ENCODE measurements at places on chromosomes 3 and 15.

DNA sequence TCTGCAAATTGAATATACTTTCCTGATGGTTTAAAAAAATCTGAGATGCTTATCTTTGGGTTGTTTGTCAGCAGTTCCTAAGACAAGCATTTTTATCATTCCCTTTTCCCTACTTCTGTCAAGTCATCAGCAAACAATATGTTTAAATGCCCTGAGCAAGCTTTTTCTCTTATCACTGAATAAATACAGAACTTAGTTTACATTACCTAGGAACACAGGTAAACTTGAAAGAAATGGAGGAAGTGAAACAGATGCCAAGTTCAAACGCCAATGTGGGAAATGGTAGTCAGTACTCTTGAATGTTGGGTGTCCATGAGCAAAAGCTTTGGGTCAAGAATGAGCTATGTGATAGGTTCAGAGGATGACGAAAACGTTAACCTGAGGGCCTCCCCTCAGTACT is 17.2 kb upstream of the TCAIM start:
- DNase-seq, result no peak

DNA sequence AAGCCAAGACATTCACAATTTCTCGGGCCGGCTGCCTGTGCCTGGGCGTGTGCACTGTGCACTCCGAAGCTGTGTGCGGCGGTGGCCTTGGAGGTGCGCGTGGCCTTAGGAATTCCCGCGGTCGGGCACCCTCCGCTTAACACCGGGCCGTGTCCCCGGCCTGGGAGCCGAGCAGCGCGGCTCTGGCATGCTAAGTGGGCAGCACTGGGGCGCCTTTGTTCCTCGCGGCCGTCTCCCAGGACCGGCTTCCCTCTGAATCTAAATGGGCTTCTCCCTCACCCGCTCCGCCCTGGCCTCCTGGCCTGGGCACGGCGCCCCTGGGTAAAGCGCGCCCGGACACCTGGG is 498 bp upstream of the ARNT2 start:
- DNase-seq, result no peak

DNA sequence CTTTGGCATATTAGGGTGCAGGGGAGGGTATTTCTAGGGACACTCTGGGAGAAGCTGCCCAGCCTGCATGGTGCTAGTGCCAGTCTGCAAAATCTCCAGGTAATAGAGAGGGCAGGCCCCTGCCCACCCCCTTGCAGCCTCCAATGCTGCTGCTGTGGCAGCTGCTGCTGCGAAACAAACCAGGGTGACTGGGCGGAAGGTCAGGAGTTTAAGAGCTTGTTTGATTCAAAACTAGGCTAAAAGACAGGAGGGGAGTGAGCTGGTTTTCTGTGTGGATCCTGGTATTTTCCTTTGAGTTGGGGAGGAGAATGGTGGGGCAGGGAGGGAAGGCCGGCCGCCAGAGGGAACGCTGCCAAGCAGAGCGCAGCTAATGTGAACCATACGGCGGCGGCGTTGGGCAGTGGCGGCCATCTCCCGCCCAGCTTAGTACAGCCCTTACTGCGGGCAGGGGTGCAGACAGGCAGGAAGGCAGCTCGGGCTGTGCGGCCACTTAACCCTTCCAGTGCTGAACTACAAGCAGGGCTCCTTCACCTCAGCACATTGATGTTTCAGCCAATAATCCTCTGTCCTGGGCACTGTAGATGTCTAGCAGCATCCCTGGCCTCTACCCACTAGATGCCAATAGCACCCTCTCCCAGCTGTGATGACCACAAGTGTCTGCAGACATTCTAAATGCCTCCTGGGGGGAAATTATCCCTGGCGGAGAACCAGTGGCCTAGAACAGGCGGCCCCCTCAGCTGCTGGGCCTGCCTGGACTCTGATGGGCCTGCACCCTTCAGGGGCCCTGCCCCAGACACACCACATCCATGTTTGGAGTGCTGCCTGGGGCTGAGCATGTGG is 125.7 kb downstream of the EEFSEC start:
- no peak for DNase-seq

DNA sequence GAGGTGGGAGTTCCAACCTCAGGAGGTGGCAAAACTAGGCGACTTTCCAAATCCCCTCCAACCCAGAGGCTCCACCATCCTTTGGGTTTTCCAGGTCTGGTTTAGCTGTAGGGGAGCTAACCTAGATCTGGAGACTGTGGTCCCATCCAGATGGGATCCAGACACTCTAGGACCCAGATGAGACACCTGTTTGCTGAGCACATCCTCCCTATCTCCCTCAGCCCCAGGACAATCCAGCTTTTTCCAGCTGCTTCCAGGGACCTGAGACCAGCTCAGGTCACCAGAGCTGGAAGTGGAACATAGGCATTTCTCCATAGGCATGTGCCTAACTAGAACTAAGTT is 18.2 kb downstream of the CRTAP start:
- no peak for DNase-seq

- no peak for DNase-seq
Observed at GRCh38 chr15:94059013-94059587, 172.3 kb upstream of the MCTP2 start.

- no peak for DNase-seq
Observed at GRCh38 chr3:51535146-51536019, 3.1 kb upstream of the RAD54L2 start.

- DNase-seq, result no peak
Observed at GRCh38 chr3:189952272-189952671, 168.4 kb downstream of the P3H2 start.

DNA sequence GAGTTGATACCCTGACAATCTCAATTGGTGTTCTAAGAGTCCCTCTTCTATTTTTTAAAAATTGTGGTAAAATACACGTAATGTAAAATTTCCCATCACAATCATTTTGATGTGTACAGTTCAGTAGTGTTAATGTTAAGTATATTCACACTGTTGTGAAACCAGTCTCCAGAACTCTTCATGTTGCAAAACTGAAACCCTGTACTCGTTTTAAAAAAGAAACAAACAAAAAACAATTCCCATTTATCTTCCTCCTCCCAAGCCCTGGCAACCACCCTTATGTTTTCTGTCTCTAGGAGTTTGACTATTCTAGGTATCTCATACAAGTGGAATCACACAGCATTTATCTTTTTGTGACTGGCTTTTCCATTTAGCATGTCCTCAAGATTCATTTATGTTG is 28.7 kb upstream of the ALPK3 start:
- no peak for DNase-seq

DNA sequence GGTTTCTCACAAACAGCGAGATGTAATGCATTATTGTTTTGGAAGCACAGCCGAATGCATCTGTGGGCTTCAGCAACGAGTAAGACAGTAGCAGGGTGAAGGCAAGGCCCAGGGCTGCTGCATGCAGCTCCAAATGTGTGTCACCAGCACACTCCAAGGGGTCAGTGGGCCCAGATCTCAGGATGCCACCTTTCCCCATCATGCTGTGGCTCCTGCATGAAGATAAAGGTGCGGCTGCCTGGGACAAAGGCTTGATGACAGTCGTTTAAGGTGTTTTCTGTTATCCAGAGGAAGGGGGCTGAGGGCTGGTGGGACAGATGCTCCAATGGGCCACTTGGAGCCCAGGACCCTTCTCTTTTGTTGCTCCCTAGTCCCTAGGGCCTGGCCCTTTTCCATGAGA is 13.2 kb downstream of the C3orf22 start:
- DNase-seq, result no peak

GRCh38 chr3:70806021-70806420 is 493.6 kb upstream of the MDFIC2 start:
- no peak for DNase-seq

GRCh38 chr15:92870010-92870591 is 30.0 kb upstream of the CHD2 start:
- DNase-seq, result no peak

DNA sequence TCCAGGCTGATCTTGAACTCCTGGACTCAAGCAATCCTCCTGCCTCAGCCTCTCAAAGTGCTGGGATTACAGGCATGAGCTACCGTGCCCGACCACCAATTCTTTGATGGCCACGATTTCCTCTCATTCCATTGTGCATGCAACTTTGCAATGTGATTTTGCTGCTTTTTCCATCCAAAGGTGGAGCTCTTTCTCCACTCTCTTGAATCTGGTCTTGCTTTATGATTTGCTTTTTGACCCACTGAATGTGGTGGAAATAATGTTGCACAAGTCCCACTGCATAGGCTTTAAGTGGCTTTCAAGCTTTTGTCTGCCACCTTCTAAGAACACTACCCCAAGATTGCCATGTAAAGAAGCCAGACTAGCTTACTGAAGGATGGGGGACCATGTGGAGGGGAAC is 10.6 kb downstream of the RPS27L start:
- no peak for DNase-seq

DNA sequence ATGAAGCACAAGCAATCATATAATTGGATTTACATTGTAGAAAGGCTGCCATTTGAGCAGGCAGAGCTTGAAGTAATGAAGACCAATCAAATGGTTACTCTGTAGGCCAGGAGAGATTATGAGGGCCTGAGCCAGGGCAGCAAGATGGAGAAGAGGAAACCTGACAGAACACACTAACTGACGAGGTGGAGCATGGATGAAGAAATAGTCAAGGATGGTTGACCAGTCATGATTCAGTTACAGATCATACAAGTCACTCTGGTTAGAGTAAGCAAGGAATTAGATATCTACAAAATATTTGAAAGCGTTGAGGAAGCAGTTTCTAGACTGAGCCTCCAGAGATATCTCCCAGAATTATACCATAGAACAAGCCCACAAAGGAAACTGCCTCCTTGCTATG is 101.8 kb upstream of the THSD4 start:
- no peak for DNase-seq

DNA sequence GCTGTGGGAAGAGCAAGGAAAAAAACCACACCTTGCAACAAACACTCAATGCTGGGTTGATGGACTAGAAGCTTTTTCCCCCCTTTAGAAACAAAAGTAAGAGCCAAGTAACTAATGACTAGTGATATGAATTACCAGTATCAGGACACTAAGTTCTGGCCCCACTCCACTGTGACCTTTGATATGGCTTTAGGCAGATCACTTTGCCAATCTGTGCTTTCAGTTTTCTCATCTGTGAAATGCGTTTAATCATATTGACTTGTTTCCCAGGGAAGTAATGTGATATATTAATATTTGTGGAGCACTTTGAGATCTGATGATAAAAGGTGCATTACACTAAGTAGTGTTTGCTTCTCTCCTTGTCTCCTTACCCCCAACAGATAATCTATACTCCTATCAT is 319.3 kb upstream of the SATB1 start:
- no peak for DNase-seq

GRCh38 chr15:71107501-71107815 is 7.8 kb upstream of the THSD4 start:
- DNase-seq, result no peak

DNA sequence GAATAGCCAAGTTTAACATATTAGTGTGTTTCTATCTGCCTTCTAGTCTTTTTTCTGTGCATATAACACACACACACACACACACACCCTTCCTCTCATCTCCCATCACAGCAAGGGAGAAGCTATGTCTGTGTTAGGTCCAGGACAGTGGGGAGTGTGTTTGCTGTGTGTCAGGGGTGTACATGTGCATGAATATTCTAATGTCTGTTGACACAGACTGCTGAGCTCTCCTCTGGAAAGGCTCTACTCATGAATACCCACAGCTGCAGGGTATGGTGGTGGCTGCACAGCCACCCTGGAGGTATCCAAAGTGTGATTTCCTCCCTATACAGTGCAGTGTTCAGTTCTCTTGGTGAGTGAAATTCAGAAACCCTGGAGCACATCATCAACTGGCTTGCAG is 42.9 kb downstream of the ARNT2 start:
- DNase-seq, result no peak

DNA sequence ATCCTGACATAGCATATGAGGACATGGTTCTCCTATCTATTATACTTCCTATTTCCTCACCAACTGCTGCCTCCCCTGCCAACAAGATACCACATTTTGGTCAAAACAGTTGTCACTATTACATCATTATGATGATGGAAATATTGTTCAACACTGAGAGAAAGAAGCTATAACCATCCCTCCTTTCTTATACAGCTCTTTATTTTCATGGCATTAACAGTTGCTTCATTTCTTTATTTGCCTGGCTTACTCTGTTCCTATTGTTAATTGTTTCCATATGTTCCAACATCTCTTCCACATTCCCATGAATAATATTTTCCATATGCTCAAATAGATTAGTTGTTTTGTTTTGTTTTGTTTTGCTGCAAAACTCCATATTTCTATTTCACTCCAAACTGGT is 40.8 kb upstream of the FILIP1L start:
- no peak for DNase-seq

GRCh38 chr15:26882112-26882511 is 15.2 kb downstream of the GABRA5 start:
- no peak for DNase-seq

DNA sequence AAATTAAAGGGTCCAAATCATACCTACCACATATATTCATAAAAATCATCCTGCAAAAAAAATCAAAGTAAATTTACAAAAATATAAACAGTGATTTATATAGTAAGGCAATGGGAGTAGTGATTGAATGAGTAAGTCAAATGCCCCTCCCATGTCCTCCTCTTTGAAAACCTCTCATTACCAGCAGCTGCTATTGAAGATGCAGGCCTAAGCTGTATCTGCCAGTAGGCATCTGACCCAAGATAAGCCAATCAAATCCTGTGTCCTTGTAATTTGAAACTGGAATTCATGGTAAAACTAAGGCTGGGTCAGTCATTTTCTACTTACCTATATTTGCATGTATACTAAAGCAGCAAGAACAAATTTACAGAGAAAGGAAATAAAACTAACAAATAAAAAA is 60.4 kb upstream of the POU1F1 start:
- DNase-seq, result no peak

DNA sequence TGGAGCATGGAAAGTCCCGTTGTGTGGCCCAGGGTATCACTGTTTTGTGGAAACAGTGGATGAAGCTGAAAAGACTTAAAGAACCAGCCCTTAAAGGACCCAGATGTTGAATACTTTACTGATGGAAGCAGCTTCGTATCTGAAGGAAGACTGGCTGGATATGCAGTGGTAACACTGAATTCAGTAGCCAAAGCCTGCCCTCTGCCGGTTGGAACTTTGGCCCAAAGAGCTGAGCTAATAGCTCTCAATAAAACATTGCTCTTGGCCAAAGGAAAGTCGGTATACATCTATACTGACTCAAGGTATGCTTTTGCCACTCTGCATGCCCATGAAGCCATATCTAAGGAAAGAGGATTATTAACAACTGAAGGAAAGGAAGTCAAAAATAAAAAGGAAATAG is 885.4 kb downstream of the PDCD6IP start:
- DNase-seq, result no peak

GRCh38 chr3:190229632-190230424 is 92.4 kb downstream of the CLDN1 start:
- DNase-seq, result no peak

DNA sequence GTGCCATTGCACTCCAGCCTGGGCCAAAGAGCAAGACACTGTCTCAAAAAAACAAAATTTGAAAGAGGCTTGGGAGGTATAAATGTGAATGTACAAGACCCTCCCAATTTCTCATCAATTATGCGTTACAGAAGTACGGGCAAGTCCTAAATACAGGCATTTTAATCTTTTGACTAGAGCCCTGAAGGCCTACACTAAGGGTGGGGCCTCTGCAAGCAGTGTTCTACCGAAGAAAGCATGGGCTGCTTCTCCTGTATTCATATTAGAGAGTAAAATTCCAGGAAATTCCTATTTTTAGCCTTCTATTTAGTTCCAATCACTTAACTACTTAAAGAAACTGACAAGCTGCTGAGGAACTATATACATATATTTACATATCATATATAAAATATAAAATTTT is 25.7 kb downstream of the PBRM1 start:
- no peak for DNase-seq

Measured in stimulated activated CD4-positive, alpha-beta T cell treated with anti-CD3 and anti-CD28 coated beads, Interleukin-15, amount 100 ng/mL, for 1 hour (primary cell).